Foreskin keratinocyte (primary cell): ENCODE measurements at places on chromosomes 2 and 18. TPM values are rescaled to one million over a fixed set of nuclear protein-coding genes. Genes with fewer than 3 reads are reported as not detected.

- no peak for DNase-seq
Observed at GRCh38 chr2:20496076-20496872, 49.4 kb downstream of the RHOB start.

DNA sequence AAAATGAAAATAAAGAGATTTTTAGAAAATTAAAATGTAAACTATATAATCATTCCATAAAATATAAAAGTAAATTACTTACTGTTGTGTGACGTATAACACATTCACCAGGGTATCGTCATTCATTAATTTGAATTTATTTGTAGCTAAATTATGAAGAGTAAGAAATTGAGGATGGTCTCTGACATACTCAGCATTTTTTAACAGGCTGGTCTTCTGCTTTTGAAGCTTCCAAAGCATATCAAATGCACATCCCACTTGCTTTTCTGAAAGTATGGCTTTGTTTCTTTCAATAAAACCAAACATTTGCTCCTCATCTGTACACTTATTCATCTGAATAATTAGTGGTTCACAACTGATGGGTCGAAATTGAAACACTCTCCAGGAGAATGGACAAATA lies 2.1 kb downstream of the FASTKD1 start:
- DNase-seq: no peak

GRCh38 chr18:75083131-75083530 lies 125.8 kb downstream of the PTGR3 start:
- no peak for DNase-seq

- peak; percentile 7 for DNase-seq
Observed at GRCh38 chr2:45441571-45441970, 169.5 kb downstream of the SRBD1 start.

Gene ZNF142
- 23.0 and 23.1 TPM in 2 replicates for total RNA-seq
